ENCODE measurements at places on chromosomes 11 and 22.

GRCh38 chr22:23533771-23534191 is 46.3 kb downstream of the IGLL1 start:
- no peak for DNase-seq

DNA sequence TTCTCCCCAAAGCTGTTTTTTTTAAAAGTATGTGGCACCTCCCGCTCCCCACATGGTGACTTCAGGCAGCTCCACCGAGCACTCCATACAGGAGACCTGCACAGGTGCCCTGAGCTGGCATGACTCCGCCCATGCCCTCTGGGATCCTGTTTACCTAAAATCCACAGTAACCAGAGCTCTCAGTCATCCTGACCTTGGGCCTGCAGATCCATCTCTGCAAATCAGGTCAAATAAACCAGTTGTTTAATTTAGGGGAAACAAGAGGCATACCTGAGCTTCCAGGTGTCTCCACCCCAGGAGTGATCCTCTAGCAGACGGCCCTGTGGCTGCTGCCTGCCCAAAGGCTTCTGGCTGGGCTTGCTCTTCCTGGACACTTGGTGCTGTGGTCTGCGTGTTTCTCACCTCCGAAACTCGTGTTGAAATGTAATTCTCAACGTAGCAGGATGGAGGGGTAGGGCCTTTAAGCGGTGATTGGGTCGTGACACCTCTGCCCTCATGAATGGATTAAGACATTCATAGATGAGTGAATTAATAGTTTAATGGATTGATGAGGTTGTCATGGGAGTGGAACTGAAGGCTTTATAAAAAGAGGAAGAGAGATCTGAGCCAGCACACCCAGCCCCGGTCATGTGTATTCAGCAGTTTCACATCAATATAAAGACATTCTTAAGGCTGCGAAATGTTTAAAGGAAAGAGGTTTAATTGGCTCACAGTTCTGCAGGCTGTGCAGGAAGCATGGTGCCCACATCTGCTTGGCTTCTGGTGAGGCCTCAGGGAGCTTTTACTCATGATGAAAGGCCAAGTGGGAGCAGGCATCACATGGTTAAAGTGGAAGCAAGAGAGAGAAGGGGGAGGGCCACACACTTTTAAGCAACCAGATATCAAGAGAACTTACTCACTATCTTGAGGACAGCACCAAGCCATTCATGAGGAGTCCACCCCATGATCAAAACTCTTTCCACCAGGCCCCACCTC is 34.1 kb downstream of the LINC01488 start:
- DNase-seq = no peak

- DNase-seq = no peak
These were observed 37.7 kb downstream of the MOB2 start for GRCh38 chr11:1448882-1449281.

DNA sequence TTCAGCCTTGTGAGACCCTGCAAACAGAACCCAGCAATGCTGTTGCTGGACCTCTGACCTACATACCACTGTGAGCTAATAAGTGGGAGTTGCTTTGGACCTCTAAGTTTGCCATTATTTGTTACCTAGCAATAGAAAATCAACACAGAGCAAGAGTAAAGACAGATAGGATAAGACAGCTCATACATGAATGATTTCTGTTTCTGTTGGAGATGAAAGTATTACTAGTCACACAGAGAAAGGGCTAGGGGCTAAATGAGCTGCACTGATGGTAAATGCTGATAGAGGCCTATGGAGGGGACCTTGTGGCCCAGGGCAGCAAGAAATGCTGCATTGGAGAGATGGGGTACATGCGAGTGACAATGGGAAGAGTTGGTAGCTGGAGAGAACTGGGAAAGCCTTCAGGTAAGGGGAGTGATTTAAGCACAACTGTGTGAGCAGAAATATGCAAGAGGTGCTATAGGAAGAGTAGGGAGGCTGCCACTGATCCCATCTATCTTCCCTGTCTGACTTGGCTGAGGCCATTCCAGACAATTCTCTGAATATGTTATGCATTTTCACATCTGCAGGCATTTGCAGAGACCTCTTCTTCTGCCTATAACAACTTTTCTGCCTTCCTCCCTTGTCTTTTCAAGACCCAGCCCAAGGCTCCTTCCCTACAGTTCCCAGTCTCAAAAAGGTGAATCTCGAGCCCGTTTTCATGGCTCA is 46.1 kb upstream of the SYN3 start:
- no peak for DNase-seq

GRCh38 chr11:67441098-67441563 is 2.1 kb downstream of the CORO1B start:
- no peak for DNase-seq

DNA sequence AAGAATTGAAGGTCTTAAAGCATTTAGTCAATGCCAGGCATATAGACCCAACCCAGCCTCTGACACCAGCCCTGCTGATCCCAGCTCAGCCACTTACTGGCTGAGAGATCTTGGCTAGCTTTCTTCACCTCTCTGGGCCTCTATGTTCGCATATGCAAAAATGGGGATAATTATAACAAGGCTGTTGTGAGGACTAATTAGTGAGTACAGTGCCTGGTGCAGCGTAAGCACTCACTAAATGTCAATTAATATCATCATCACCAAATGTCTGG is 10.5 kb downstream of the CHST1 start:
- no peak for DNase-seq

GRCh38 chr22:36373258-36373579 is 14.5 kb downstream of the MYH9 start:
- no peak for DNase-seq

GRCh38 chr11:6204706-6205105 is 651 bp upstream of the C11orf42 start:
- no peak for DNase-seq

DNA sequence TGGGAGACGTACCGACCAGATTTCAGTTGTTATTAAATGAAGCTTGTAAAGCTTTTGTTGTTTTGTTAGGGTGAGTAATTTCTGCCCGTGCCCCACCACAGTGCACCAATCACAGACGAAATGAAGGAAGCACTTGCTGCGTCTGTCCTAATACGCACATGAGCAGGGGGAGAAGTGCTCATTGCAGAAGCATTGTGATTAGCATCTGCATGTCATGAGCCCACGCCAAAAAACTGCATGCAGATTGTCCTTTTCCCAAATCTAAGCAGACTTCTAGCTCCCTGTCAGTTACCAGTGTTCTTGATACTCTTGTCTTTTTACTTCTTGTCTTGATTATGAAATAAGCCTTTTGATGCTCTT is 15.5 kb downstream of the RBX1 start:
- DNase-seq = no peak

DNA sequence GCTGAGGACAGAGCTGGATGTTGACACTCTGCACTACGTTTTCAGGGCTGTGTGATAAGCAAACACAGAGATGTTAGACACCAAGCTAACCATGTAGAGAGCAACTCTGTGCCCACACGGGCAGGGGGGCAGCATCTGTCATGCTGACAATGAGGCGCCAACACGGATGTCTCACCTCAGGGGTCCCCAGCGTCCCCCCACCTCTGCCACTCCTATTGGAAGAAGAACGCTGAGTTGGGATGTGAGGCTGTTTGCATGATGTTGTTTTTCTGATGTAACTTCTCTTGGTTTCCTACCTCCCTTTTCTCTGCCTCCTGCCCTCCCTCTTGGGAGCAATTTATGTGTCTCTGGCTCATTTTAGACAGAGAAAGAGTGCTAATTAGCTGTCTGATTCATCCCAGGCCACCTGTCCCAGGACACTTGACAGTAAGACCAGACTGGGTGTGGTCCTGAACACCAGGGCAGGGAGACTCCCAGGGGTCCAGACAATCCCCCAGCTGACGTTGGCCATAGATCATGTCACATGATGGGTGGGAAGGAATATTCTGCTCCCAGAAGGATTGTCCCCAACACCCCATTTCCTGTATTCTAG is 89.2 kb upstream of the NCAM1 start:
- no peak for DNase-seq

GRCh38 chr11:102534261-102534872 is 3.8 kb upstream of the MMP7 start:
- no peak for DNase-seq

- DNase-seq = no peak
These were observed 8.7 kb downstream of the RASD2 start for GRCh38 chr22:35549328-35549727.

Data from brain microvascular endothelial cell (primary cell).